ENCODE measurements at places on chromosomes 7 and 10. TPM values are rescaled to one million over a fixed set of nuclear protein-coding genes. Genes with fewer than 3 reads are reported as not detected.

- no peak overlapping the region for H3K4me3 ChIP-seq
- H3K27ac ChIP-seq = no peak overlapping the region
- H3K4me1 ChIP-seq = peaks cover 17% of the 10 kb centered on the region
- no peaks in the 10 kb centered on the region for H3K27me3 ChIP-seq
- no peak for DNase-seq
- H3K36me3 ChIP-seq = no peaks in the 10 kb centered on the region
These were observed 24.3 kb downstream of the SPAG6 start for GRCh38 chr10:22369434-22370072.

- DNase-seq = peak; percentile 37
- no peaks in the 10 kb centered on the region for H3K27me3 ChIP-seq
- no peaks in the 10 kb centered on the region for H3K36me3 ChIP-seq
- H3K4me1 ChIP-seq = peaks cover 27% of the 10 kb centered on the region
- no peak overlapping the region for H3K4me3 ChIP-seq
These were observed 46.6 kb downstream of the LRRN3 start for GRCh38 chr7:111137296-111138192.

DNA sequence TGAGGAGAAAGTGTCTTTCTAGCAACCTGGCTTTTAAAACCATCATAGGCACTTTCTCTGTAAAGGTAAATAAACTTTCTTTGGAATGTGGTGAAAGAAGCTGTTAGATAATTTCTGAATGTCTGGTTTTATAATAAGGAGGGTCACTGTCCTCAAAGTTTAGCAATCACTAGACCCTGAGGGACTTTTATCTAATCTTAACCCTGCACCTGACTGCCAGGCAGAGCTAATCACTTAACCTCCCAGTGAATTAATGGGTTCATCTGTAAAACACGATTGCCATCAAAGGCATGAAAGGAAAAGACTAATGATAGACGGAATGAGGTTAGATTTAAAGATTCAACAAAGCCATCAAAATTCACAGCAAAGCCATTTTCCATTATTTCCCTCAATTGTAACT lies 553.8 kb downstream of the GRM8 start:
- H3K36me3 ChIP-seq = no peaks in the 10 kb centered on the region
- H3K27ac ChIP-seq = no peak overlapping the region
- H3K27me3 ChIP-seq = no peaks in the 10 kb centered on the region
- no peak overlapping the region for H3K4me3 ChIP-seq
- H3K4me1 ChIP-seq = no peaks in the 10 kb centered on the region

- no peak for DNase-seq
- no peak overlapping the region for H3K4me3 ChIP-seq
- peak overlapping the region; percentile 94 for H3K27ac ChIP-seq
- H3K4me1 ChIP-seq = peaks cover 20% of the 10 kb centered on the region
- no peaks in the 10 kb centered on the region for H3K27me3 ChIP-seq
These were observed 29.2 kb upstream of the AP5Z1 start for GRCh38 chr7:4745971-4746919.

DNA sequence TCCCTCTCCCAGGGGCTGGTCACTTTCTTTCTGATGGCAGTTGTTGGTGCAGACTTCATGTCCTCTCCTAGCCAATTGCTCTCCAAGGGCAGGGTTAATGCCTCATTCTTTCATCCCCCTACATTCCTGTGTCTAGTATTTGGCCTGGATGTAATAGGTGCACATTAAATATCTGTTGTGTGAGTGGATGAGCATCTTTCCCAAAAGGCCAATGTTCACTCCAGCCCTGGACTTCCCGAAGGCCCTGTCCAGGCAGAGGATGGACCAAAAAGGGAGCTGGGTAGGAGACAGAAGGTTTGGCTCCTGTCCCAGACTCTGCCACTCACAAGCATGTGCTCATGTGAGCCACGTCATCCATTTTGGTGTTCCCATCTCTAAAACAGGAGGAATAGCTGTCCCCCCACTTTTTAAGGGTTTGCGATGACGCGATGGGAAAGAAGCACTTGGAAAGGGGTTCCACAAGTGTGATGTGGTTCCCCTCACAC lies 47.5 kb downstream of the RGS10 start:
- H3K36me3 ChIP-seq = no peaks in the 10 kb centered on the region
- no peaks in the 10 kb centered on the region for H3K4me1 ChIP-seq
- H3K27ac ChIP-seq = no peak overlapping the region

DNA sequence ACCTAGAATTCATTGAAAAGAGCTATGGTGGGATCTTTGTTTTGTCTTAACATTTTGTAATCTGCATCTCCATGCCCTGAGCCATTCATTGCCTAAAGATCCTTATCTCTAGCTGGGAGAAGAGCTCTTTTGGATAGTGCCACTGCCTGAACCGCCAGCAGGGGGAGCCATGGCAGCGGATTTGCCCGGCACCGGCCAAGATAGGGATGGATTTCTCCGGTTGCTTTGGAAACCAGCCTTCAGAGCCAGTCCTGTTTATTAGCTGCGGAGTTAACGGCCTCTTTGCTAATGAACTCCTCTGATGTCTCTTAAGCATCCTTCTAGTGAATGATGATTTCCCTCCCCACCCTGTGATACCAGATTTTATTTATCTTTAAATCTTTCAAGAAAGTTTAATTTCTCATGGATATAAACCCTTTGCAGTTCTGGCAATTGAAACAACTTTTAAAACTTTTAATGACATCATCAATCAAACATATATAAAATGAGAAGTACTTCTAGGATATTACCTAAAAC lies 58.2 kb upstream of the LYZL2 start:
- no peaks in the 10 kb centered on the region for H3K27me3 ChIP-seq
- H3K4me1 ChIP-seq = no peaks in the 10 kb centered on the region
- H3K27ac ChIP-seq = no peak overlapping the region
- DNase-seq = peak; percentile 87
- H3K4me3 ChIP-seq = no peak overlapping the region
- H3K36me3 ChIP-seq = no peaks in the 10 kb centered on the region

GRCh38 chr7:36303202-36304098 lies 86.2 kb upstream of the ANLN start:
- peak; percentile 57 for DNase-seq
- peaks cover 31% of the 10 kb centered on the region for H3K27me3 ChIP-seq
- no peak overlapping the region for H3K4me3 ChIP-seq
- H3K4me1 ChIP-seq = peaks cover 55% of the 10 kb centered on the region

PON1 gene
- 1.8 TPM for total RNA-seq

LHFPL3 gene
- total RNA-seq = 0.12 TPM

DNA sequence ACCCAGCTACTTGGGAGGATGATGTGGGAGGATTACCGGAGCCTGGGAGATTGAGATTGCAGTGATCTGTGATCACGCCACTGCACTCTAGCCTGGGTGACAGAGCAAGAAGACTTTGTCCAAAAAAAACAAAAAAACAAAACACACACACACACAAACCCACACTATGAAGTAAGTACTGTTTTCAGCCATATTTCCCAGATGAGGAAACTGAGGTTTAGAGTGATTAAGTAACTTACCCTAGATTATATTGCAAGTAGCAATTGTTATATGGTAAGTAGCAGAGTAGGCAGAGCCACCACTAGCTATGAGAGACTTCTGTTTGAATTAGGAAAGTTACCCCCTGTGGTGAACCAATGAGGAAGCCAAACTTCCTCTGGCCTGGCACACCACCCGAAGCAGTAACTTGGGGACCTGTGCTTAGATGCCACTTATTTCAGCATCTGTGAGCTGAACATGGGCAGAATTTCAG lies 61.9 kb downstream of the MCU start:
- H3K27me3 ChIP-seq = no peaks in the 10 kb centered on the region
- no peak overlapping the region for H3K4me3 ChIP-seq
- DNase-seq = peak; percentile 37
- H3K4me1 ChIP-seq = peaks cover 29% of the 10 kb centered on the region
- no peaks in the 10 kb centered on the region for H3K36me3 ChIP-seq

GRCh38 chr10:62071846-62072281 lies 170.4 kb downstream of the ARID5B start:
- no peak overlapping the region for H3K4me3 ChIP-seq
- H3K36me3 ChIP-seq = no peaks in the 10 kb centered on the region
- no peaks in the 10 kb centered on the region for H3K27me3 ChIP-seq
- H3K27ac ChIP-seq = no peak overlapping the region
- H3K4me1 ChIP-seq = no peaks in the 10 kb centered on the region
